Stimulated activated CD8-positive, alpha-beta memory T cell treated with anti-CD3 and anti-CD28 coated beads, Interleukin-7, amount 100 ng/mL, for 1 hour (primary cell): ENCODE measurements at places on chromosomes 5 and 9.

DNA sequence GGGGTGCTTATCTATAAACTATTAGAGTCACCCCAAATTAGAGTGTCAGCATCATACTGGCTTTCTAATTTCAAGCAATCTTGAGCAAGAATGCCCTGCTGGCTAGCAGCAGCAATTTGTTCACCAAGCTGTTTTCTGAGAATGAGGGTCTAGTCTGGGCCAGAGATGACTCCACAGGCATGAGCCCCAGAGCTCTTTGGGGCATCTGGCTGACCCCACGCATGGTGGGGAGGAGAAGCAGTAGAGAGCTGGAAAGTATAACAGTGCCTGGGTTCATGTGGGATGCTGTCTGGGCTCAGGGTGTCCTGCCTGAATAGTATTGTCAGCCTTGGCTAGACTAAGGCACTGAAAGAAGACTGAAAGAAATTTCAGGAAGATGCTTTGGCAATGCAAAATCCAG lies 64.9 kb downstream of the C6 start:
- no peak for DNase-seq

DNA sequence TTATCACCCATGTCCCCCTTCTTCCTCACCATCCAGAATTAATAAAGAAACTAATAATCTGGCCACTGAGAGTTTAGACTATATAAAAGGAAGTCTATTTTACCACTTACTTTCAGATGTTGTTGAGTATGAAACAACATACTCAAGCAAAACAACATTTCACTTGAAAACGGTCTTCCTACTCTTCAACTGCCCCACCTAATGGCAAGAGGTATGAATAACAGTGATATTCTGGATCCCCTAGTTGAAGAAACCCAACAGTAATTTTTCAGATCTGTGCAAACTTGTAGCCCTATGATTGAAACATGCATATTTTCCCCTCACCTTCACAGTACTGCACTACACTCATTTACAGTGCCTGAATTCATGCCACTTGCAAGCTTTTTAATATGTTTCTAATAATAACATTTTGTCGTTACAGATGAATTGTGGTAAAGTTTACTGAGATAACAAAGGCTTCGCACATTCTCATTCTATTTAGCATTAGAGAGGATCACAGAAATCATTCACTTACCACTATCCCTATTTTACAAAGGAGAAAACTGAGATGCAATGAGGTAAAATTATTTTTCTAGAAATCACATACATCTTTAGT lies 267.9 kb upstream of the PDE4D start:
- DNase-seq: no peak

DNA sequence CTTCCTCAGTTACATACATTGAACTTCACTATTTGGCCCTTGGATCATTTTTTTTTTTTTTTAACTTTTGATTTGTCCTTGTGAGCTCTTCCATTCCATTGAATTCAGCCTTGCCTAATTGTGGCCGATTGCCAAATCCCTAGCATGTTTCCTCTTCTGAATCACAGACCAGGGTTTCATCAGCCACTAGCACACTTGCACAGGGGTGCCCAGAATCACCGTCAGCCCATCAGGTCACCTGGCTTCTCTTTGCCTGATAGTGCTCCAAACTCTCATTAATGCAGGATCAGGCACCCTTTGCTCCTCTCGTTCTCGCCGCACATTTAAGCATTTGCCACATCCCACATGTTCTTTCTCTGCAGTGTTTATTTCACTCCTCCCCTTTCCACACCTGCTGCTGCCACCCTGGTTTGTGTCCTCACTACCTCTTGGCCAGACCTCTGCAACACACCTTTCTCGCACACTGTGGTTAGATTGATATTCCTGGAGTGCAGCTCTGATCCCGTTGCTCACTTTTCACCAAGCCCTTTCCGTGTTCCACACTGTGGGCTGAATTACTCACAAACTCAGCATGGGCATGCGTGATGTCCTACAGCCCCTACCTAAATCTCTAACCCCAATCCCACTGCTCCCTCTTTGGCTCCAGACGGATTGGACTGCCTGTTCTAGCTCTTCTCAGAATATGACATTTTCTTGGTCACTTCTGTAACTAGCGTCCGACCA lies 9.8 kb downstream of the PIK3R1 start:
- no peak for DNase-seq

GRCh38 chr9:90515510-90515909 lies 127.1 kb downstream of the DIRAS2 start:
- no peak for DNase-seq

GRCh38 chr5:4661836-4662235 lies 478.3 kb upstream of the ADAMTS16 start:
- no peak for DNase-seq

GRCh38 chr5:123874600-123875201 lies 362.7 kb downstream of the CSNK1G3 start:
- no peak for DNase-seq

DNA sequence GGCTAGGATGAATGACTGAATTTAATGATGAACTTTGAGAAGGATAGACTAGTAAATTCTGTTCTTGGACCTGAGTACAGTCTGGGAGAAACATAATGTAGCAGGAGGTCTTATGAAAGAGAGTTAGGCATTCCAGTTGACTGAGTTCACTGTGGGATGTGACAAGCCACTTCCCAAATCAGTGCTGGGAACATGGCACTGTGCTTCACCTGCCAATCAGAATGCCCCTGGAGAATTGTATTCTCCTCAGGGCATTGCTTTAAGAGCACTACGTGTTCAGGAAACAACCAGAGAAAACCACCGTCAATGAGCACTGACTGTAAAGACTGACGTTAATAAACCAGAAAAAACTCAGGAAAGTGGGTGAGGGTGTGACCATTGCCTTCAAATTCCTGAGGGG lies 1.2 kb downstream of the CCDC107 start:
- DNase-seq: no peak

GRCh38 chr9:129239946-129240490 lies 62.0 kb upstream of the IER5L start:
- DNase-seq: no peak
